ENCODE measurements at places on chromosomes 16 and 17.

DNA sequence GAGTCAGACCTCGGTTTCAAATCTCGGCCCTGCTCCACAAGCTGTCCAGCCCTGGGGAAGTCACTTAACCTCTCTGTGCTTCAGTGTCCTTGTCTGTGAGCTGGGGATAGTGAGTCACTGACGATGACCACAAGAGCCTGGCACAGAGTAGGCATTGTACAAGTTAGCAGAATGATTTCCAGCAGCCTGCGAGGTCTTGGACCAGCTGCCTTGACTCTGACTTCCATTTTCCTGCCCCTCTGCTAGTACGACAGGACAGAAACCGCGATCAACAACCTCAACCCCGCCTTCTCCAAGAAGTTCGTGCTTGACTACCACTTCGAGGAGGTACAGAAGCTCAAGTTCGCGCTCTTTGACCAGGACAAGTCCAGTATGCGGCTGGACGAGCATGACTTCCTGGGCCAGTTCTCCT, 20.7 kb downstream of the CPNE2 start:
- DNase-seq: no peak

DNA sequence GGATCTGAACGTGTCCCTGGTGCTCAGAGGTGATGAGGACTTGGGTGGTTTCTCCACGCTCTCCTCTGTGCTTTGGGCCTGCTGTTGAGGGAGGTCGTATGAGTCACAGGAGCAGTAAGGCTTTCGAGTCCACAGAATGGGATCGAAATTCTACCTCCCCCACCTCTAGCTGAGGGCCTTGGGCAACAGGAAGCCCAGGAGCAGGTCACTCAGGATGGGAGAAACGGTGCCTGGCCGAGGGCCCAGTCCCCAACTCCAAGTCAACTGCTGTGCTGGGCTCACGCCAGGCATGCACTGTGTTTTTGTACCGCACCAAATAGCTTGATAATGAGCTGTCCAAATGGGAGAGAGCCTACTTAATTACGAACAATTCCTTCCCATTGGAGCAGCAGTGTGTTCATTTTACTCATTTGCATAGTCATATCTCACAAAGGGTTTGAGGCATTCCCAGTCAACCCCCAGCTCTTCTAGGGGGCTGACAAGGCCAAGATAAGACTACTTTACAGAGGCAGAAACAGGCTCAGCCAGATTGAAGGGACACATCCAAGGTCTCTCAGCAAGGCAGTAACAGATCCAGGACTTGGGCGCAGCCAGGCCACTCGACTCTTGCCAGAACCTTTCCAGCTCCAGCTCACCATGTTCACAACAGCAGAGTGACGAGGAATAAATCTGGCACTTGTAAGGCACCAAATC, 53.6 kb downstream of the WNT3 start:
- DNase-seq: no peak

DNA sequence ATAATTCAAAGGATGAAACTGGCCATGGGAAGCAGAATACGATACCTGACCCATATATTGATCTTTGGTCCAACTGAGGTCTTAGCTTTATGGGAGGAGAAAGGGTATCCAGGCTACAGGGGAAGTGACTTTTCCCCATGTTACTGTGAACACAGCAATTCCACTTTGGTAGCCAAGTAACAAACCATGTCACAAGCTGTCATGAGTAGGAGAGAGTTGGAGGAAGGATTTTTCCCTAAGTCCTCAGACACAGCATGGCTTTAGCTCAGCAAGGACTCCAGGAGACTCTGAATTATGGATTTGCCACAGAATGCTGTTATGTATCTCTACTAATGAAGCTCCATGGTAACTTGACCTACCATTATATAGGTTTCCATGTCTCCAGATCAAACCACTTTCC, 56.5 kb upstream of the GNAO1 start:
- DNase-seq: no peak

- DNase-seq: peak; percentile 33
Observed at GRCh38 chr16:31265329-31266245, 5.8 kb downstream of the ITGAM start.

- DNase-seq: no peak
Observed at GRCh38 chr16:84283314-84284153, 11.1 kb upstream of the WFDC1 start.

DNA sequence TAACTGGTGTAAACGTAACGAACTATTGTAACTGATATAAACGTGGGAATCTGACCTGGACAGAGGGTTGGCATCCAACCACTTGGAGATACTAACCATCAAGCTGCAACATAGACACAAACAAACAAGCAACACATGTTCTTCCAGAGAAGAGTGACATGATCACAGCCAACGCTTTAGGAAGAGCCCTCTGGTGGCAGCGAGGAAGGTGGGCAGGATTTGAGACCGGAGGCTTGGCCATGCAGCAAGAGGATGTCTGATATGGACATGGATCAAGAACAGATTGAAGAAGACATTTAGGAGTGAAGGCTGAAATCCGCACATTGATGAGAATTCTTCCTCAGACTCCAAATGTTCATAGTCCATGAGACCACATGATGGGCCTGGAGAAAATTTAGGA, 40.3 kb upstream of the TNRC6A start:
- no peak for DNase-seq

Data from activated T-cell treated with anti-CD3 and anti-CD28 coated beads for 1 hour (primary cell).